ENCODE measurements at places on chromosomes 1 and 21.

- DNase-seq = peak; percentile 95
These were observed 50.6 kb upstream of the LYST start for GRCh38 chr1:235917267-235917811.

GRCh38 chr1:64923294-64923718 is 43.0 kb downstream of the JAK1 start:
- no peak for DNase-seq

DNA sequence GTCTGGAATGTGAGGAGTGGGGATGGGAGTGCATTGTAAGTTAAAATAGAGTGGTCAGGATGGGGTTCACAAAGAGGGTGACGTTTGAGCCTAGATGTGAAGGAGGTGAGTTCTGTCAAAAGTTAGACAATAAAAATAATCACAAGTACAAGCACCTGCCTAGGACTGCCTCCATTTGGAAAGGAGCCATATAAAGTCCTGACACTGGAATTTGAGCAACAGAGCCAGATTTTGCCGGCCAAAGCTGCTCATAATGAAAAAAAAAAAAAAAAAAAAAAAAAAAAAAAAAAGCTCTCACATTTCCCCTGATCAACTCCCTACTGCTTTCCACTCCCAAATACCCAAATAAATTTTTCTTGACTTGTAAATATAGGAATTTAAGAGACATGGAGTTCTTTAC is 4.1 kb downstream of the PALMD start:
- no peak for DNase-seq

DNA sequence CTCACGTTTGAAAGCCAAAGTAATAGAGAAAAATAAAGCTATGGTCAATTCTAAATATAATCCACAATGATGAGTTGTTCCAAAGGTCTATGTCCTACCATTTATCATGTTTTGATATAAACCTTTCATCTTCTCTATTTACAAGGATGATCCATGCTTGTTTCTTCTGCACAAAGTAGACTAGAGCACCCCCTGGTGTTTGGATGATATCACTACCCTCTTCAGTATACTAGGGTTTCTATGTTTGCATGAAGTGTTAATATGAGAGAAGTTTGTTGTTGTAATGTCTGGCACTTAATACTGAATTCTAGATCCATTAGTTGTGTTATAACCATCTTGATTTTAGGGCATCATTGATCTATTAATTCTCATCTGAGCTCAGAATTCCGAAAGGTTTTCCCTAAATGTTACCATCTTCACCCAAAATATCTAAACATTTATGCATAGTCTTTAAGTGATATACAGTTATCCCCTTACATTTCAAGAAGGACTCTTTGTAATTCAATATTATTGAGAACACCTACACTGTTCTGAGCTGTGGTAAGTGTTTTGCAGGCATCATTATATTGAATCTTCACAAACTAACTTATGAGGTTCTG is 21.1 kb downstream of the CLDN8 start:
- DNase-seq = no peak

- no peak for DNase-seq
These were observed 53.8 kb downstream of the PTGER3 start for GRCh38 chr1:70993798-70994197.

GRCh38 chr1:38186566-38186965 is 140.0 kb upstream of the POU3F1 start:
- no peak for DNase-seq

DNA sequence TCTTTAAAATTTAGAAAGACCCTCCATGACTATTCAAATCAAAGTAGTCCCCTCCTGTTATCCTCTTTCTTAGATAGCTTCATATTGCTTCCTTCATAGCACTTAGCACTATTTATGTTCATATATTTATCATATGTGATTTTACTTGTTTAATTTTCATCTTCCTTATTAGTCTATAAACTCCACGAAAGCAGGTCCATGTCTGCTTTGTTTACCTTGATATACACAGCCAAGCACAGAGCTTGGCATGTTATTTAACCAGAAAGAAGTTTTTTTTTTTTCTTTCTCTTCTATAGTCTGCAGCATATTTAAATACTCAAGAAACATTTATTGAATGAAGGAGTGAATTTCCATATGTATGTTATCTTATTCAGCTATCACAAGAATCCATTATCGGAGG is 36.0 kb downstream of the SCP2 start:
- no peak for DNase-seq

GRCh38 chr1:200038981-200039848 is 11.7 kb downstream of the NR5A2 start:
- DNase-seq = no peak

GRCh38 chr1:235782601-235783000 is 84.1 kb downstream of the LYST start:
- DNase-seq = no peak

DNA sequence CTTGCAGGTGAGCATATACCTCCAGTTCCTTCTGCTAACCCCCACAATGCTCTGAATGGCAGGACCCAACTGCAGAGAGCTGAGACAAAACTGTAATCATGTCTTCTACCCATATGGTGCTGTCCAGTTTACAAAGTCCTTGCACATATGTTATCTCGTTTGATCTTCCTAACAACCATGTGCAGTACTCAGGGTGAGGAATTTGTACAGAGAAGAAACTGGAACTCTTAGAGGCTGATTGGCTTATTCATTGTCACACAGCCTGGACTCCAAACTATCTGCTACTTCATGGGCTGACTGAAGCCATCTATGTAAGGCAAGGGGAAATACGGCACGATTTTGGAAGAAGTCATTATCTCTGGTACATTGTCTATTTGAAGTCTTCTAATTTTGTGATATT is 191.1 kb downstream of the TNR start:
- no peak for DNase-seq

- DNase-seq = no peak
These were observed 85.1 kb downstream of the CAPZB start for GRCh38 chr1:19400192-19400611.

GRCh38 chr21:38861056-38861455 is 55.3 kb downstream of the ETS2 start:
- no peak for DNase-seq

DNA sequence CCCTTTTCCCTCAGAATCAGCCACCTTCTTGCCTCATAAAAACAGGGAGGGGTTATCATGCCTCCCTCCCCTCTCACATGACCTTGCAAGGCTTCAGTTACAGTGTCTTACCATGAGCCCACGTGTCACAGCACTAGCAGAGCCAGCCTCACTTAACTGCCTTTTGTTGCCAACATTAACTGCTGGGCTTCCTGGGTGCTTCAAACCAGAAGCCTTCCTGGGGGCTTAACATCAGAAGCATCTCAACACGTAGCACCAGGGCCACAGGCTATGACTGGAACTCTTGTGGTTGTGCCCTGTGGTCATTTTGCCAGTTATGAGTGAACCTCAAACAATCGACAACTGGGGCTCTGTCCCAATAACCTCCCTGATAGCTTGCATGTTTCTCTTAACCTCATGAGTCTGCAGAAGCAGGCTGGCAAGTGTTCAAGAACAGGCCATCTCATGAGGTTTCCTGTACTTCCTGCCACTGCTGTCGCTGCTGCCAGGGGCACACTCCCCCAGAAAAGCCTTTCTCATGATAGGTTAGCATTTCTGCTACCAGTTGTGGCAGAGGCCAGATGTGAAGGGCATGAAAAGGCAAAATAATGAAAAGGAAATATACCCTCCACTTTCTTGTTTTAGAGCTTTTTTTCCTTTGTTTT is 132.2 kb downstream of the GLUL start:
- no peak for DNase-seq

DNA sequence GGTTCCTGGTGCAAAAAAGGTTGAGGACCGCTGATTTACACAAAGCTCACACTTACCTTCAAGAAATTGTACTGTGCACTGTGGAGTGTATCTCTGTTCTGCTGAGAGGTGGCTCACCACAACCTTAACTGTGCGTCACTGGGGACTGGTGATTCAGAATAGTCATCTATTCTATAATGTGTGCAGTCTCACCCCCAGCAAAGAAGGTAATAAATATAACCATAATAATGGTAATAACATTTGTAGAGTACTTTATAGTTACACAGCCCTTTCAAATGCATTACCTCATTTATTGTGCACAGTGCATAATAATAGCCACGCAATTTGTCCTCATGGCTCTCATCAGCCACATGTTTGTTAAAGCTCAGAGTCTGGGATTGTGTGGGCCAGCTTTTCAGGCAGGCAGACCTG is 59.4 kb upstream of the DUSP10 start:
- no peak for DNase-seq

DNA sequence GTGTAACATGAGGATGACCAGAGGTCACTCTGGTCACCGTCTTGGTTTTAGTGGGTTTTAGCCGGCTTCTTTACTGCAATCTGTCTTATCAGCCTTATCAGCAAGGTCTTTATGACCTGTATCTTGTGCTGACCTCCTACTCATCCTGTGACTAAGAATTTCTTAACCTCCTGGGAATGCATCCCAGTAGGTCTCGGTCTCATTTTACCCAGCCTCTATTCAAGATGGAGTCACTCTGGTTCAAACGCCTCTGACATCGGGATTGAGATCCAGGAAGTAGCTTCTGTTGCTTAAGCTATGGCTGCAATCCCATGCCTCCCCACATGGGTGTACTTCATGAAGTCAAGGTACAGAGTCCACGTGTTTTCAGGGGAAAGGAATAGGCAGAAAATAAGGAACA is 19.9 kb downstream of the FMN2 start:
- DNase-seq = peak; percentile 47

GRCh38 chr1:216710055-216710454 is 13.2 kb downstream of the ESRRG start:
- no peak for DNase-seq

DNA sequence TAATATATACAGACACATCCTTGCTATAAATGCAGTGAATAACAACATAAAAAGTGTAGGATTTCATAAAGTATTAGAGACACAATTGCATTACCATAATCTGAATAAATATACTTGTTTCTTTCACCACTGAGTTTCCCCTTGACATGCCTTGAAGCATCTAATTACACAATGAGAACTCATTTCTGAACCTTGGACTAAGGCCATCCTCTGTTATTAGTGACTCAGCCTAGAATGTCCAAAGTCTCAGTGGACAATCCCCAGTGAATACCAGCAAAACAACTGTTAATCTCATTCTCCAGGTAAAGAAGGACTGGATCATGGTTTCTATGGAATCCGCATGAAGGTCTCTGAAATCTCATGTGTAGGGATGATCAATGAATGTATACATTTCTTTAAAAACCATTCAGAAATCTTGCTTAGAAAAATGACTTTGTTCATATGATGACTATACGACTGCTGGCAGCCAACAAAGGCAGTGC is at the start of gene OR2L5:
OR2L5 (plus strand) TSS at position 432 of the 482 bp plus-strand sequence. CDS start 8,288 bp downstream, outside the sequence.
- DNase-seq = no peak

DNA sequence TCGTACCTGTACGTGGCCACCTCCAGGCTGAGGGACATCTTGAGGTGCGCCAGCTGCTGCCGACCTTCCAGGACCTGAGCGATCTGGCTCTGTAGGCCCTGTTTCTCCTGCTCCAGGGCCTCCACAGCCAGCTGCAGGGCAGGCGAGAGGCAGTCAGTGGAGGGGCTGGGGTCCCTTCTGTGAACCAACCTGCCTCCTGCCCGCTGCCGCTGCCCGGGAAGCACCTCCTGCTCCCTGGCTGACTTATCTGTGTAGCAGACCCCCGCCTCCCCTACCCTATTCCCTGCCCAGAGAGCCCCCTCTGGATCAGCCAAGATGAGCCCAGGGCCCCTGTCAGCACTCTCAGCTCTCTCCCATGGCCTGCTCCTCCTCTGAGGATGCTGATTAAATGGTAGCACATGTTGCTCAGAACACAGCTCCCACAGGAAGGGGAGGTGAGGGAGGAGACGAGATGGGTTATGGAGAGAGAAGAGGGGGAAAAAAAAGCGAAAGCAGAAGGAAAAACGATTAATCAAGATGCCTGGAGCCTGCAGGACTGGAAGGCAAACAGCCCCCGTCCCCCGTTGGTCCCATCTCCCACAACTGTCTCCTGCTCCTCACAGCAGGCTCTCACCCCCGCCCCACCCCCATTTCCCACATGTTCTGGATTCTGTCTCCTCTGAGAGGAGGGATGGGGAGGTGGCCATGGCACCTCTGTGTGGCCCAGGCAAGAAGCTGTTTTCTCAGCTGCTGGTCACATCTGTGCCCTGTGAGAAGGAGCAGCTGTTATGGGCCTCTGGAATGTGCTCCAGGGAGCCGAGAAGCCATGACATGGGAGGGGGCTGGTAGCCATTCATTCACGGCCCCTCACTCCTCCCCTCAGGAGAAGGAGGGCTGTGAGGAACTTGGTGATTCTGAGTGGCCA is 1.7 kb downstream of the NES start:
- no peak for DNase-seq

GRCh38 chr1:41619511-41620364 is 135.3 kb upstream of the EDN2 start:
- DNase-seq = peak; percentile 22

GRCh38 chr1:178528228-178528952 is 15.5 kb downstream of the TEX35 start:
- no peak for DNase-seq

GRCh38 chr1:175563236-175563895 is 180.0 kb downstream of the TNR start:
- no peak for DNase-seq

Data from NCI-H226 (cell line).